ENCODE measurements at places on chromosomes 12 and 14.
A peak's percentile ranks its signal among the peaks of the same experiment; 100 is the strongest.

DNA sequence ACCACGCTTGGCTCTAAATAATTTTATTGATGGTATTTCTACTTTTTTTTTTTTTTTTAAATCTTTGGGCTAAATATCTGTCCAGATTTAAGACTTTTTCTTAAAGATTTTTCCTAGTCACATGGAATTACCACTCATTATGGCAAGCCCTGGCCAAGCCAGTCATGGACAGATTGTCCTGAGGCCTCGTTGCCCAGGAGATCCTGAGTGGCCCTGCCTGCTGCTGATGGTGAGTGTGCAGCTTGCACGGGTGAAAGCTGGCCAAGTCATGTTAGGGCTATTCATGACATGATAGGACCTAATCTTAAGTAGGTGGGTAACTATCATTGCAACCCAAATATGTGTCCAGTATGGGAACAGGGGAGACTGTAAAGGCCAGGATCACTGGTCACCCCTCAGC lies 27.8 kb downstream of the GUCY2C start:
- no peak for DNase-seq

- DNase-seq: no peak
These were observed 8.6 kb upstream of the SNAPC1 start for GRCh38 chr14:61753631-61754030.

GRCh38 chr12:47207829-47208248 lies 128.1 kb upstream of the AMIGO2 start:
- no peak for DNase-seq

GRCh38 chr14:52312931-52313355 lies 1.2 kb upstream of the PTGER2 start:
- DNase-seq: peak; percentile 47

- DNase-seq: no peak
These were observed 5.2 kb upstream of the HSP90B1 start for GRCh38 chr12:103924761-103925641.

- no peak for DNase-seq
These were observed 41.4 kb downstream of the KLRG1 start for GRCh38 chr12:9030776-9031175.

DNA sequence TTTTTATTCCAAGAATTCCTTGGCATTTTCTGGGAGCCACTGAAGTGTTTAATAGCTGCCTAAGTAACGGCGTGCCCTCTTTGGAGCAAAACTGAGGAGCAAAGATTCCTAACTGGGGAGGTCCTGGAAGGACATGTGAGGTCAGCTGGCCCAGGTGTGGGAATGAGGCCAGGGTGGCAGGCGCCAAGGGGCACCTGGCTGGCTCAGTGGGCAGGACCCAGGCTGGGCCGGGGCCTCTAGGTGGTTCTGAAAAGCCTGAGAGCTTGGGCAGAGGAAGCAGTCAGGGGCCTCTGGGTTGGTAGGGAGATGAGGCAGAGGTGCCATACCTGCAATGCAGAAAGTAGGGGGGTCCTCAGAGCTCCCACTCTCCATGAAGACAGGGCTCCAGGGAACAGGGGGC lies 27.1 kb upstream of the DIO3 start:
- no peak for DNase-seq

DNA sequence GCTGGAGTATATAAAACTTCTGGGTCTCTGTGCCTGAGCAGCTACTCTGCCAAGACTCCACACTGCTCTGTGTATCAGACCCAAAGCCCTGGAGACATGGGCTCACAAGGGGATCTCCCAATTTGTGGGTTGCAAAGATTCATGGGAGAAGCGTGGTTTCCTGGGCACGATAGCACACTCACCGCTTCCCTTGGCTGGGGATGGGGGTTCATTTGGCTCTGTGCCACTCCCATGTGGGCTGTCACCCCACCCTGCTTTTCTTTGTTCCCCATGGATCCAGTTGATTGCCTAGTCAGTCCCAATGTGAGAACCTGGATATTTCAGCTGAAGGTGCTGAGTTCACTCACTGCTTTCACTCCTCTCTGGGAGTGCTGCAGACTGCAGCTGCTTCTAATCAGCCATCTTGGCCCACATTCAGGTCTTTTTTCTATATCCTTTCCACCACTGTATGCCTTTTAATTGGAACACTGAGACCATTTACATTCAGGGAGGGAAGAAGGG lies 40.0 kb upstream of the PCNX4 start:
- peak; percentile 63 for DNase-seq

DNA sequence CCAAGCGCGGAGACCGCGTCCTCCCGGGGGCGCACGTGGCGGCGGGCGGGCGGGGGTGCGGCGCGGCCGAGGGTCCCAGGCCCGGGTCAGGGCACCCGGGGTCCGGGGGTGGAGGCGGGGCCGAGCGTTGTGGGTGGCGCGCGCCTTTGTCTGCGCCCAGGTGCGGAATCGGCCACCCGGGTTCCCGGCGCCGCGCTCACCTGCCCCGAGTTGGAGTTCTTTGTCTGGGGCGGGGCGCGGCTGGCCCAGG lies 50.1 kb downstream of the LRCOL1 start:
- no peak for DNase-seq

DNA sequence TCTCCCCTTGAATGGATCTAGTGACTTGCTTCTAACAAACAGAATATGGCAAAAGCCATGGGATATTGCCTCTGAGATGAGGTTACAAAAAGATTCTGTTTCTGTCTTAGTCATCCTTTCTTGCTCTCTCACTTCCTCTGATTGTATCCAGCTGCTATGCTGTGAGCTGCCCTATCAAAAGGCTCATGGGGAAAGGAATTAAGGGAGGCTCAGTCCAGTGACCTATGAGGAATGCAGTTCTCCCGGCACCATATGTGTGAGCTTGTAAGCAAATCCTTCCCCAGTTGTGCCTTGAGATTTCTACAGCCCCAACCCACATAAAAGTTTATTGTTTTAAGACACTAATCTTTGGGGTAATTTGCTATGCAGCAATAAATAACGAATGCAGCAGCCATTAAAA lies 183.1 kb downstream of the KLHL28 start:
- DNase-seq: peak; percentile 21

- DNase-seq: no peak
These were observed 6.6 kb upstream of the ABCD4 start for GRCh38 chr14:74309125-74310022.

- peak; percentile 44 for DNase-seq
These were observed 1465.4 kb upstream of the FLRT2 start for GRCh38 chr14:84064316-84065125.

DNA sequence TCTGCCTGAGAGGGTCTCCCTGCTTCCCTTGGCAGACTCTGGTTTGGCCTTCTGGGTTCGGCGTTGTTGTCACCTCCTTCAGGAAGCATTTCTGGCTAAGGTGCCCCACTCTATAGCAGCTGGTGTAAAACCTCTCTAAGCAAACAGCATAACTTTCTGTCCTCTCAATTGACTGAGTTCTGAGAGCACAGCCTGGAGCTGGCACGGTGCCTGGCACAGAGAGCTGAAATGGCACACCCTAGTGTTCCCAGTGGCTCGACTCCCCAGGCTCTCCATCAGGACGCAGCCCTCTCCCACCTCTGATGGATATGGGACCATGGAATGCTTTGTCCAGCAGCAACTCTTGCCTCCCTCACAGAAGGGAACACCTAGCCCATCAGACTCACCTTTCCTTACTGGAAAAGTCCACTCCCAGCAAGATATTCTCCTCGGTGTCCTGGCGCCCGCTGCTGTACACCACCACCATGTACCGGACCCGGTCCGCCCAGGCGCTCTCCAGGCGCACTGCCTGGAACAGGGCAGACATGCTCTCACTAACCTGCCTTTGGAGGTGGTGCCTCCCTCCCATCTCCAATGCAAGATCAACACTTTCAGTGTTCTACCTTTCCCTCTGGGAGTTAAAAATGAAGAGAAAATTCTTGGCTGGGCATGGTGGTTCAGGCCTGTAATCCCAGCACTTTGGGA lies 40.6 kb downstream of the SSH1 start:
- no peak for DNase-seq

DNA sequence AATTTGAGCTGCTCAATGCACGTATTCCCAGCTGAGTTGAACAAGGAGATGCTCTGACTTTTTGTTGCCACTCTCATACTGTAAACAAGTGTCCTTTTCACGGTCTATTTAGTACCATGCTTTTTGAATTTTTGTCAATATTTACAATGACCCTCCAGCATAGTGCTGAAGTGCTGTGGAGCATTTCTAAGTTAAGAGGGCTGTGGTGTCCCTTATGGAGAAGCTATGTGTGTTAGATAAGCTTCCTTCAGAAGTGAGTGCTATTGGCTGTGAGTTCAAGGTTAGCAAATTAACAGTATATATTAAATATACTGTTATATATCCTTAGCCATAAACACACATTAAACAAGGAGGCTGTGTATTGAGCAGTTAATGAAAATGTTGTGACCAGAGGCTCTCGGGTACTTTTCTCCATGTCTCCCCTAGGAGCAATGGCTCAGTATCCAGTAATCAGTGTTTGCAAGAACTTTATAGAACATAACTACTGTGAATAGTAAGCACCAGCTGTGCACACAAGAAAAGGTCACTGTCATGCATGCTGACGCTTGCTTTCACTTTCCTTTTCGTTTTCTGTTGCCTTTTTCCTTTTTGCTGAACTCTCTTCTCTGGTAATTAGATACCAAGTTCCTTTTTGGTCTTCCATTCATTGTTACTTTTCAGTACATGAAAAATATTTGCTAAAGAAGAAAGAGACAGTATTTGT lies 187.2 kb upstream of the NEDD1 start:
- no peak for DNase-seq

GRCh38 chr14:30085943-30086342 lies 158.3 kb upstream of the PRKD1 start:
- DNase-seq: no peak

DNA sequence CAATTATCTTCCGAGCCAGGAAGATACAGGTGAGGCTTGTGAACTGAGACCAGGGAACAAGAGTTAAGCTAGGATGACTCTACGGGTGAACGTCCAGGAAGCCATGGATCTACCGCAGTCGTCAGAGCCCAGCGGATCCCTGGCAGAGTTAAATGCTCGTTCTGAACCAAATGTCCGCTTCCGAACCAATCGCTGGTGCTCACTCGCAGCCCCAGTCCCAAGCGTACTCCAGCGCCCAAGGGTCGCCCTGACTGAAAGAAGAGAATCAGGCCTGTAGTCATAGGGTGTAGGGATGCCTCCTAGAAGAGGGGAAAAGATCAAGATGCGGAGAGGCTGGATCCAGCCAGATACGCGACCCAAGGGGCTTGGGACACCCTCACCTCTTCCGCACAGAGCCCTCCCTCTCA lies 283 bp downstream of the VIPAS39 start:
- no peak for DNase-seq

- no peak for DNase-seq
These were observed 84.7 kb downstream of the SLC41A2 start for GRCh38 chr12:104873374-104873773.

DNA sequence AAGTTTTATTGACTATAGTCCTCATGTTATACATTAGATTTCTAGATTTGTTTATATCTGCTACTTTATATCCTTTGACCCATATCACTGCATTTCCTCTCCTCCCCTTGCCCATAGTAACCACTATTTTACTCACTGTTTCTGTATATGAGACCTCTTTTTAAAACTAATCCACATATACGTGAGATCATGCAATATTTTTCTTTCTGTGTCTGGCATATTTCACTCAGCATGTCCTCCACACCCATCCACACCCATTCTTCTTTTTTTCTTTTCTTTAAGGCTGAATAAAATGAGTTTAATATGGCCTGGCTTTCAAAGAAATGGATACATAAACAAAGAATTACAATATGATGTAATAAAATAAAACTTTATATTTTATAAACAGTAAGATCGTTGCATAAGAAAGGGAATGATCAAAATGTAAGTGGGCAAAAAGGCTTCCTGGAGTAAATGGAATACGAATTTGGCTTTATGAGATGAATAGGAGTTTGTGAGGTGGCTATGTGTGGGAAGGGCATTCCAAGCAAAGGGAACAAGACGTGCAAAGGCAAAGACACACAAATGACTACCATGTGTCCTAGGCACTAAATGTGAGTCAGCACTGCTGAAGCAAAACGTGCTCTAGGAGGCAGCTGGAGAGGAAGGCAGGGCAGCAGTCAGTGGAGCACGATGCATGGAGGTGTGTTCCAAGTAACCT lies 53.2 kb upstream of the HIF1A start:
- DNase-seq: no peak

- DNase-seq: peak; percentile 57
These were observed 70.2 kb downstream of the ETV6 start for GRCh38 chr12:11719678-11720099.

- no peak for DNase-seq
These were observed 202.7 kb upstream of the BCL2L14 start for GRCh38 chr12:11868027-11868426.

DNA sequence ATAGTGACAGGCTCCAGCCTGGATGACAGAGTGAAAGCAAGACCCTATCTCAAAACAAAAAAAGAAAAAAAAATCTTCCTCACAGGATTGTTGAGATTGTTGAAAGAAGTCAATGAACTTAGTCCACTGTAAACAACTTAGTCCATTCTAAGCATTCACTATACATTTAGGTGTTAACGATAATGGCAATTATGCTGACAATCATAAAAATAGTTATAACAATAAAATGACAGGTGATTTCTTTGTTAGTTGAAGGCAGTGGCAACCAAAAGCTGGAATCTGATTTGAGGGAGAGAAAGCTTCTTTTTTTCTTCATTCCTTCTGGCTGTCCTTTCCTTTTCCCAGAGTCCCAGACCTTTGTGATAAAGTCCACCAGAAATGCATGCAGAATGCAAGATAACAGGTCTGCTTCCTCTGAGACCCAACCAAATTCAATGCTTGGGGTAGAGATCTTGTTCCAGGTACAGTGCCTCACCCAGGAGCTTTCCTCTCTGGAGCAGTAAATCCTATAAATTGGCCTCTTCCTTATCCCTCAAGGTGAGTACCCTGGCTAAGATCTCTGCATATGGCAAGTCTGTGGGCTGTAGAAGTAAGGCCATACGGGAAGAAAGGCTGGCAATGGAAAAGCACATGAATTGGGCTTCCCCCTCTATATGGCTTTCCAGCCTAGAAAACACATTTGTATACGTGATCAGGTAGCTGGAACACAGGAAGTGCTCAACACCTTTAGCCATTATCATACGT lies 52.5 kb downstream of the PAX9 start:
- DNase-seq: no peak

- DNase-seq: no peak
These were observed 4.3 kb downstream of the OASL start for GRCh38 chr12:121034616-121035305.
